ENCODE measurements at places on chromosomes 2 and 18.

DNA sequence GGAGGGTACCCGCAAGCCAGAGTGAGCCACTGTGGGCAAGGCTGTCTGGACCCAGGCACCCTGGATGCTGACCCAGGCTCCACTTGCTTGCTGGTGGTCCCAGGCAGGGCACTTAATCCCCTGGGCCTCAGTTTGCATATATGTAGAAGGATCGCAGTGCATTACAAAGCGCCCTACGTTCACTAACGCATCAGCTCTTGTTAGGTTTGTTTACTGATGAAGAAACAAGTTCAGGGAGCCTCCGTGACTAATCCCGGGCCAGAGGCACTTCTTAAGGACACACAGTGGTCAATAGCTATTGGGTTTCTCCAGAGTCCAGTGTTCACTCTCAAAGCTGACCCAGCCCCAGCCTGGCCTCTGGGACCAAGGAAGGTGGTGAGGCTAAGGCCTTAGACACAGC is 70.2 kb downstream of the LBH start:
- peak; percentile 91 for DNase-seq

DNA sequence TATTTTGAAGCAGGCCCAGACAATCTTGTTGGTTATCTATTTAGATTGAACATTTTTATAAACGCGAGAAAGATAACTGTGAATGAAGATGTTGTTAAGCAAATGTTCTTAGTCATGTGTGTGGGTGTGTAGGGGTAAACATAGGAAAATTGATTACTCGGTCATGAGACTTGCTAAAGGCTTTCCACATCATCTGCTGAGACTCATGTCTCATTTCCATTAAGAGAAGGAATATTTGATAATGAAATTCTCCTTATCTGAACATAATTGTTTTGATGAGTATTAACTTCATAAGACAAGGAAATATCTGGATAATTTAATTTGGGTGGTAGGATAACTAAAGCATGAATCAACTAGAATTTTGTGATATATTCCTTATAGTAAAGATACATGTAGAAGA is 19.7 kb downstream of the CCDC102B start:
- no peak for DNase-seq

DNA sequence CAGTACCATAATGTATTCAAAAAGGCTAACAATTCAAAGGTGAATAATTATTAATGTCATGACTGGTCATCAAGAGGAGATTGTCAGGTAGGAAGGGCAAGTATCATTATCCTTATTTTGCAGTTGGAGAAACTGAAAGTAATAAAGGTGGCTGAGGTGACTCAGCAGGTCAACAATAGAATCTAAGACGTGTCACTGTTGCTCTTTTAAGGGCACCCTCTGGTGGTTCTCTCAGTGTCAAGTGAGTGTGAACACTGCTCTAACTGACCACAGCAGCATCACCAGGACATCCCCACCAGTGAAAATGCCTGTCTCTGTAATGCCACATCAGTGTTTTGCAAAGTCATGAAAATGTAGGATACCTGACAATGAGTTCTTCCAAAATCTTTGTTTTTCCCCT is 69.7 kb downstream of the DCC start:
- no peak for DNase-seq

DNA sequence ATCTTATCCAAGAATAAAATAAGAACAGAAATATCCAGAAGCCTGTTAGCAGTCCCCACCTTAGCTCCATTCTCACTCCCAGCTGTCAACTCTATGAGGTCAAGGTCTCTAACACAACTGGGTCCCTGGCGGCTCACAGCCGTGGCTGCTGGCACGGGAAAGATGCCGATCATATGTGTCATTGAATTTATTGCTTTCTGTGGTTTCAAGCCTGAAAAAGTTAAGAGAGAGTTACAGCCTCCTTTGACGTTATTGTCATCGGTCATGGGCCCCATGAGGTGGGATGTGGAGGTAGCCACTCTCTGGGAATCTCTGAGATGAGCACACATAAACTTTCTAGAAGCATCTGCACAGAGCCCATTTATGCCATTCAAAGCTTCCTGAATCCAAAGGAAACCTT is 28.7 kb upstream of the CABLES1 start:
- no peak for DNase-seq

DNA sequence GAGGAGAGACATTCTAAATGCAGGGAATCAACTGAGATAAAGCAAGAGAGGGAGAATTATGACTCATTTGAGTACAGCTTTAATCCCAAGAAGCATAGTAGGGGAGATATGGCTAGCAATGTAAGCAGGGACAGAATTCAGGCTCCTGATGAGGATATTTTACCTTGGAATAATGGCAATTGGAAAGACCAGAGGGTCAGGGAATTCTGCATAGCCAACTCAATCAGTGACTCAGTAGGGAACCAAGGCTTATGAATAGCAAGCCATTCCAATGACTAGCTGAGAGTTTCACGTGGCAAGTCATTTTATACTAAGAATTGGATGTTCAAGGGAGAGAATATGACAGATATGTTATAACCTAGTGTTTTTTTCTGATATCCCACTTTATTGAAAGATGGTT is 563.8 kb upstream of the NETO1 start:
- no peak for DNase-seq

- peak; percentile 40 for DNase-seq
These were observed 934 bp downstream of the MYO5B start for GRCh38 chr18:50193796-50194630.

GRCh38 chr18:23049698-23050373 is 85.4 kb upstream of the CABLES1 start:
- no peak for DNase-seq

DNA sequence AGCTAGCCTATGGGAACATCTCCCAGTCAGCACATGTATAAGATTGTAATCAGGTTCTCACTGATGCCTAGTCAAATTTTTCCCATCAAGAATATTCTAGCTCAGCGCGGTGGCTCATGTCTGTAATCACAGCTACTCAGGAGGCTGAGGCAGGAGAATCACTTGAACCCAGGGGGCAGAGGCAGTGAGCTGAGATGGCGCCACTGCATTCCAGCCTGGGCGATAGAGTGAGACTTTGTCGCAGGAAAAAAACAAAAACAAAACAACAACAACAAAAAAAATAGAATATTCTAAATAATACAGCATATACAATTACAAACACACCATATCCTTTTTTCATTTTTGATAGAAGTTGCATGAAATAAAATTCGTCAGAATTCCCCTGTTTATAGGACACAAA is 67.5 kb upstream of the MYCN start:
- DNase-seq, result no peak

DNA sequence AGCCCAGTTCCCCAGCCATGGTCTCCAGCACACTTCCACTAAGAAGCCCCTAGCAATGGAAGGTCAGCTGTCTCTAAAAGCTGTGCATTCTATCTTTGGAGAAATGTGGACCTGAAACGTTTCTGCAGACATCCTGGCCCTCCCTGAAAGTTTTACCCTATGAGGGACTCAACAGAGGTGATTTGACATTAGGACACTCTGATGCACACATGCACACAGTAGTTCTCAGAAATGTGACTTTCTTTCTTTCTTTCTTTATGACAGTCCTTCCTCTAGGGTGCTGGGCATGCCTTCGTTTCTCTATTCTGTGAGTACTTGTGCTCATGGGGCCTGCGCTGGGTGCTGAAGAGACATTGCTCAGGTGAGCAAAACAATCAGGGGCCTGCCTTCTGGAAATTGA is 857.3 kb downstream of the RNF144A start:
- no peak for DNase-seq

GRCh38 chr2:174551697-174552096 is 45.9 kb downstream of the WIPF1 start:
- no peak for DNase-seq

DNA sequence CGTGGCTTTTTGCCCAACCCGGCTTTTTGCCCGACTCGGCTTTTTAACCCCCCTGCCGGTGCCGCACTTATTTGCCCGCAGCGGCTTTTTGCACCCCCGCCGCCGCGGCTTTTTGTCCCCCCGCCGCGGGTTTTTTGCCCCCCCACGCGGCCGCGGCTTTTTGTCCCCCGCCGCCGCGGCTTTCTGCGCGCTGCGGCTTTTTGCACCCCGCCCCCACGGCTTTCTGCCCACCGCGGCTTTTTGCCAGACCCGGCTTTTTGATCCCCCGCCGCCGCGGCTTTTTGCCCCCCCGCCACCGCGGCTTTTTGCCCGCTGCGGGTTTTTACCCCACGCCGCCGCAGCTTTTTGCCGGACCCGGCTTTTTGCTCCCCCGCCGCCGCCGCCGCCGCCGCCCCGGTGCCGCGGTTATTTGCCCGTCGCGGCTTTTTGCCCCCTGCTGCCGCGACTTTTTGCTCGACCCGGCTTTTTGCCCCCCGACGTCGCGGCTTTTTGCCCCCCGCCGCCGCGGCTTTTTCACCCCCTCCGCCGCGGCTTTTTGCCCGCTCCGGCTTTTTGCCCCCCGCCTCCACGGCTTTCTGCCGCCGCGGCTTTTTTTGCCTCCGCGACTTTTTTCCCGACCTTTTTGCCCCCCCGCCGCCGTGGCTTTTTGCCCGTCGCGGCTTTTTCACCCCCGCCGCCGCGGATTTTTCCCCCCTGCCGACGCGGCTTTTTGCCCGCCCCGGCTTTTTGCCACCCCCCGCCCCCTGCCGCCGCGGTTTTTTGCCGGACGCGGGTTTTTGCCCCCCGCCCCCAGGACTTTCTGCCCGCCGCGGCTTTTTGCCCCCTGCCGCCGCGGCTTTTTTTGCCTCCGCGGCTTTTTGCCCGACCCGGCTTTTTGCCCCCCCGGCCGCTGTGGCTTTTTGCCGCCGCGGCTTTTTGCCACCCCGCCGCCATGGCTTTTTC is 2786.5 kb downstream of the RPIA start:
- peak; percentile 53 for DNase-seq

- DNase-seq, result no peak
These were observed 185.0 kb upstream of the HS6ST1 start for GRCh38 chr2:128503399-128504245.

DNA sequence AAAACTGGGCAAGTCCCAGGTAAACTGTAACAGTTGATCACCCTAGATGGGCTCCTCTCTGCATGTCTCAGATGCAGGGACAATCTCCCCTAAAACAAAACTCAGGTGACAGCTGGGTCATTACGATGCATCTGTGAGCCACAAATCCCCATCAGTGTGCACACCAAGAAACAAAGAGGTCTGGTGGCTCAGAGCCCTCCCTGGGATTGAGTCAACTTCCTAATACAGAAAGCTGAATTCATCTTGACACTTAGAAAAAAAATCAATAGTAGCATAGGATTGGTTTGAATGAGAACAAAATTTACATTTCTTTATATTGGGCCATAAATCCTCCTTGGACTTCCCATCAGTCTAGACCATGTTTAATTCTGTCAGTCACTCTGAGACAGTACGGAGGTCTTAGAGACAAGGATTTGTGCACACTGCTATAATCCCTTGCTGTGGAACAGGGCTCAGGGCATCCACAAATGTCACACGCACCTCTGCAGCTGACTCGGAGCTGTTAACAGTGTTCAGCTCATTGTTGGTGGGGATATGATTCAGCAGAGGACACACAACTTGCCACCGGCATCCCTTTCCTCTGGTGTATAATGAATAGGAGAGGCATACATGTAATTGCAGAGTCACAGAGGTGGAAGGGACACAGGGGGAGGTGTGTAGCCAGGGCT is 44.5 kb upstream of the DAPL1 start:
- DNase-seq, result peak; percentile 79

GRCh38 chr18:80112624-80113248 is 3.7 kb downstream of the ADNP2 start:
- no peak for DNase-seq

- no peak for DNase-seq
These were observed 102.9 kb downstream of the CCDC141 start for GRCh38 chr2:178947006-178947405.

DNA sequence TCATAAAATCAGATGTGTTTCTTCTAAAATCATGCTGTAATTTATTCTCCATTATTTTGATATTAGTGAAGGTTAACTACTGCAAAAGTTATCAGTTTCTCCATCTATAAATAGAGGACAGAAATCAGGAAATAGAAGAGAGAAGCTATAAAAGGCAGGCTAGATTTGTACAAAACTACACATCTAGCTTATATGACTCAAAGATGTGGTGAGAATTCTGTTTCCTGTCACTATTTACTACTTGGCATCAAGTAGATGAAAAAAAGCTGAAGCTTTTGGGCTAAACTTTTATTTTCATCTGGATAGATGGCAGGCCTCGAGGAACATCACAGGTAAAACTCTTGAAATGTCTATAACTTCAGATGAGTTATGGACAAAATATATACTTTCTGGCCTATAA is 49.8 kb upstream of the NAB1 start:
- DNase-seq, result no peak

GRCh38 chr2:69226903-69227302 is 160.1 kb downstream of the GFPT1 start:
- DNase-seq, result no peak

- no peak for DNase-seq
These were observed 33.0 kb downstream of the LINC00305 start for GRCh38 chr18:64115881-64116280.

DNA sequence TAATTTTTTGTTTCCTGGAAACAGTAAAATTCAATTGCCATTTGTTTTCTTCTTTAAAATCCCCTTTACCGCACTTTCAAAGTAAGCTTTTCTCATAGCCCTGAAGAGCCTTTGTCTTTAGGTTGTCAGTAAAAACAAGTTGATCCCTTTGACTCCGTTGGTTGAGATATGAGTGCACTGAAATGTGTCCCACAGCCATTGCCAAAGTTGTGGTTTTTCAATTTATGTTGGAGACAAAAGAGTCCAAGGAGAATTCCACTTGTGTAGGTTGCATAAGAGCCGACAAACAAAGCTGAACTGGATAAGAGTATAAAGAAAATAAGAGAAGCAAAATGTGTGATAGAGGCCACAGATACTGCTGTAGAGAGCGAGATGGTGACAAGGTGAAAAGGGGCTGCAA is 26.1 kb upstream of the HNMT start:
- peak; percentile 71 for DNase-seq

- no peak for DNase-seq
These were observed 860 bp upstream of the KCNJ3 start for GRCh38 chr2:154697418-154698252.

GRCh38 chr2:58434692-58435091 is 193.6 kb upstream of the FANCL start:
- no peak for DNase-seq

DNA sequence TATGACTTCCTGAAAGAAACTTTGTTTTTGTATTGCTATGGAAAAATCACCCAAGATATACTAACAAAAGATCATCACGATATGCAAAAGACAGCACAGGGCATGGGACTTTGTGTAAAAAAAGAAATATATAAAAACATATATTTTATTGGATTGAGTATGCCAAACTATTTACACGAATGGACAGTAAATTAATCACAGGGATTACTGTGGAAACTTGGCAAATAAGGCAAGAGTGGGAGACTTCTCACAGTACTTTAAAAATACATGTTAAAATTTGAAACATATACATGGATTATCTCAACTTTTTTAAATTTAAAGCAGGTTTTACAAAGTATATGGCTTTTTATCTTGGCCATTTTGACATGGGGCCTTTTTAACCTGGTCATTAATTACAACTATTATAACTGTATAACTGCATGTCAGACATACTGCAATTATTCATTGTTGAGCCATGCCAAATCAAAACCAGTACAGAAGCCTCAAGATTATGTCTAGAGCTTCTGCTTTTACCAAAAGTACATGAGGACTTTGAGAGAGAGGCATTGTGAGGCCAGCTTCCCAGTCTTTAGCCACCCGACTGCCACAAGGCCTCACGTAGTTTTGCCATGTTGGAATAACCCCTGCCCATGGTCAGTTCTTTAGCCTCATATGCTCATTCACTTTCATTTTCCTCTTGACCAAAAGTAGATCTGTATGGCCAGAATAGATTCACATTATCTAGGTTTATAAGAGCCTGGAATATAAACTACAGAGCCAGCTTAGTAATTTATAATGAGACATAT is 419.8 kb downstream of the SETBP1 start:
- no peak for DNase-seq

- DNase-seq, result no peak
These were observed 969 bp upstream of the ALKAL2 start for GRCh38 chr2:288758-289361.
